ENCODE measurements at places on chromosomes 2 and 18.

- DNase-seq = no peak
These were observed 13.3 kb upstream of the REEP1 start for GRCh38 chr2:86350751-86351150.

DNA sequence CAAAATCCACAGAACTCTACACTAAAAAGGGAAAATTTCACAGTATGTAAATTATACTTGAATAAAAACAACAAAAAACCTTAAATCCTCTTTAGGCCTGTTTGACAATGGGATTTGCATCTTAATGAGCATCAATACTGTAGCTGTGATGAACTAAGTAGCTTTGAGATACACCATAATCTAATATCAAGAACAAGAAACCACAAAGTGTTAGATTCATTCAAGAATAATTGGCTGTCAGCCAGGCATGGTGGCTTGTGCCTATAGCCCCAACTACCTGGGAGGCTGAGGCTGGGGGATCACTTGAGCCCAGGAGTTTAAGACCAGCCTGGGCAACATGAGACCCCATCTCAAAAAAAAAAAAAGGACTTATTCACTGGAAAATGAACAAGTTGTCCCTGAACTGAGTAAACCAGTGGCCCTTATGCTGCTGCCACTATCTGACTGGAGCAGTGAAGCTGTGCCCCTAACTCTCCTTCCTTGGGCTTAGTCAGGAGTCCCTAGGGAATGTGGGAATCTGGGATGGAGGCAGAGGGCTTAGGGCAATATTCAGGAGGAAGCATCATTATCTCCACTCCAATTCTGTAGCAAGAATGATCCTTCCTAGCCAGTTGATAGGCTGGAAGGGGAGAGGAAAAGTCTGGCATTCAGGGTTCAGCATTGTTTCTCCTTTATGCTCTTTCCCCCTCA is 88.5 kb downstream of the PRKCE start:
- peak; percentile 1 for DNase-seq

- DNase-seq = no peak
These were observed 813.7 kb upstream of the ACVR2A start for GRCh38 chr2:147030966-147031720.

GRCh38 chr2:98356729-98357128 is 10.5 kb downstream of the CNGA3 start:
- peak; percentile 67 for DNase-seq

- peak; percentile 88 for DNase-seq
These were observed 1.8 kb downstream of the MYO5B start for GRCh38 chr18:50192995-50193795.

- no peak for DNase-seq
These were observed 97.2 kb upstream of the LPIN2 start for GRCh38 chr18:3110034-3110752.

DNA sequence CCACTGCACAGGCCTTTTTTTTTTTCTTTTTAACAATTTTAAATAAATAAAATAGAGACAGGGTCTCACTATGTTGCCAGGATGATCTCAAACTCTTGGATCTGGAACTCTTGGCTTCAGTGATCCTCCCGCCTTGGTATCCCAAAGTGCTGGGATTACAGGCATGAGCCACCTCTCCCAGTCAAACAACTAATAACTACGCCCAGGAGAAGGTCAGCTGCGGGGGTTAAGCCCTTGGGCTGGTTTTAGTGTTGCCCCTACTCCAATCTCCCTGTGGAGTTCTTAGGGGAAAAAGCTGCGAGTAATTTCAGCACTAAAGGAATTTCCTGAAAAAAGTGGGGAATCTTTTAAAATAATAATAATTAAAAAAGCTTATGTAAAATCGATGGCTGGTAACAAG is 96.4 kb upstream of the XPO1 start:
- no peak for DNase-seq

GRCh38 chr18:7492385-7492784 is 74.7 kb upstream of the PTPRM start:
- DNase-seq = peak; percentile 21

DNA sequence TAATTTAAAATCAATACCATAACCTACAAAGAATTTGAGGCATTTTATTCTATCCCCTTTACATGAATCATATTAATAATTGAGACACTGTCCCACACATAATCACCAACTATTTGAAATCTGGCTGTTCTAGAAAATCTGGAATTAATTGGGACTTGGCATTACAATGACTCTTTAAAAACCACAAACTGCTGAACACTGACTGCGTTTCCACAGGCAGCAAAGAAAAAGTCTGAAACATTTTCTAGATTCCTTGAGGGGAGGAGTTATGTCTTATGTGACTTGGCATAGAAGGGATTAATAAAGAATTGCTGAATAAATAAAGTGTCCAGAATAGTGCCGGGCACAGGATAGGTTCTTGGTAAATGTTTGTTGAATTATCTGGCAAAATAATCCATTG is 61.4 kb downstream of the GPR39 start:
- no peak for DNase-seq

GRCh38 chr2:9334761-9335160 is 88.6 kb downstream of the ITGB1BP1 start:
- DNase-seq = no peak

DNA sequence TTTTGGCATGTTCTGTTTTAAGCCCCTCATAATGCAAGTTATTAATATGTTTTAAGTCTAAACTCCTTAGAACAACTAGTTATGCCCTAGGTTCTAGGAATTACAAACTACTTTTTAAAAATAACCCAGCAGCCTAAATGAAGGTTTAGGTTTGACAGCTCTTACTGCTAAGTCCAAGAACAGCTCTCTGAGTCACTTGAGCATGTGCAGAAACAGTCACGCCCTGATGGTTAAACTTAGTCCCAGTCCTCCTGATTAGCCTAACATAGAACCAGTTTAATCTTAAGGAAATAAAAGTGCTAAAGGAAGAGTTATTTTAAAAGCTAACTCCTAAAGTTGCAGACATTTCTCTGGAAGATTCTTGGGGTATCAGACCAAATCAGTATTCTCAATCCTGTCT is 72.5 kb downstream of the RMDN2 start:
- DNase-seq = no peak

- DNase-seq = peak; percentile 72
These were observed 220.8 kb downstream of the GULP1 start for GRCh38 chr2:188512456-188512855.

- peak; percentile 31 for DNase-seq
These were observed 119.5 kb downstream of the NUP35 start for GRCh38 chr2:183243758-183244157.

DNA sequence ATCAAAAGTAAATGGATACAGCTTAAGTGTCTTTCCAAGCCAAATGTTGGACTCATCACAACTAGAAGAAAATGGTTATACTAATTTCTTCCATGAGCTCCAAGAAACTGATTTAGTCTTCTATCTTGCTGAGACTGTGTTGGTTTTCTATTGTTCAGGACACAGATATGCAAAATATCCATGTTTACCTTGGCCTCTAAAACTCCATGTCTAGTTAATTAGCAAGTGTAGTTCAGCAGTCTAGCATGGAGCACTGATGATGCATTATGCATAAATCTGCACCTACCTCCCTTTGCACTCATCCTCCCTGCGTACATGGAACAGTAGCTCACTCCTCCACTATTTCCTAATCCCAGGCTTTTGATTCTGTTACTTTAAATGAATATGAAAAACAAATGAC is 731.4 kb upstream of the CHAC2 start:
- no peak for DNase-seq

GRCh38 chr2:85660725-85661124 is 7.3 kb downstream of the SFTPB start:
- DNase-seq = no peak

- no peak for DNase-seq
These were observed 173.1 kb downstream of the FTCDNL1 start for GRCh38 chr2:199677881-199678280.

DNA sequence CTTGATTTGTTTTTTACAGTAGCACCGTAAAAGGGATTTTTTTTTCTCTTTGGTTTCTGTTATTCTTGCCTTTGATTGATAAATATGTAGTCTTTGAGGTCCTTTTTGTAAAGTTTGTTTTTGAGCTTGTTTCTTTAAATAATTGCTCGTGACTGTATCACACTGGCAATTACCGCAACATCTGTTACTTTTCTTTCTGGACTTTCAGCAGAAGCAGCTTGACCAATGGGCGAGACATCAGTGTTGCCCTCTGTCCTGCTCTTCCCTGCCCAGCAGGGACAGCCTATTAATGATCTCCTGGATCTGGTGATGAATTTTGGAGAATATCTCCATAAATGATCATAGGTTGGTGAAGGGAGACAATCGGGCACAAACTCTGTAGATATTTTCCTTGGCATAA is 74.9 kb downstream of the TDRD15 start:
- no peak for DNase-seq

DNA sequence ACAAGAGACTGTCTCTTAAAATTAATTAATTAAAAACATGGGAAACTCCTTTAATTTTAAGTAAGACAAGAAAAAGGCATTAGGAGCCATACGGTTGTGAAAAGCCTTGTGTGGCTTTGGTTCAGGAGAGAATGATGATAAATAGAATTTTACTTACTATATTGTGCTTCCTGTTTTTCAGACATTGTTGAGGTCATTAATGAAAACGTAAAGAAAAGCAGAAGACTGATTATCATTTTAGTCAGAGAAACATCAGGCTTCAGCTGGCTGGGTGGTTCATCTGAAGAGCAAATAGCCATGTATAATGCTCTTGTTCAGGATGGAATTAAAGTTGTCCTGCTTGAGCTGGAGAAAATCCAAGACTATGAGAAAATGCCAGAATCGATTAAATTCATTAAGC is 10.7 kb upstream of the IL1RL2 start:
- DNase-seq = no peak

GRCh38 chr2:10159581-10160131 is 37.1 kb downstream of the RRM2 start:
- DNase-seq = no peak

GRCh38 chr2:238861766-238862315 is 14.0 kb downstream of the TWIST2 start:
- DNase-seq = no peak

DNA sequence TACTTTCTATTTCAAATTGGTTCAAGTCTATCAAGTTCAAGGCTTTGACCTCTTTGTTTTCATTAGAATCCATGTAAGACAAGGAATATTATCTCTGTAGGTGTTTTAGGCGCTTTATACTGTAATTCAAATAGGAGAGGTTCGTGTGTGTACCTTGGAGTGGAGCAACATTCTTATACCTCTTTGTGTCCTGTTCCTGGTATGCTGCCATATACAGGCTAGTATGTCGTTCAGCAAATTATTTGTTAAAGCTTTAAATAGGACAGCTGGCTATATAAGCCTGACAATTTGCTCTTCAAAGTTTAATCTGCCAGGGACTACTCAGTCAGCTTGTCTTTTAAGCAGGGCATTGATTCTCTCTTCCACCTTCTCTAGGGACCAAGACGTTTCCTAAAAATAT is 31.1 kb upstream of the SPAG16 start:
- DNase-seq = no peak

- DNase-seq = peak; percentile 50
These were observed 120.7 kb downstream of the INHBB start for GRCh38 chr2:120466704-120467054.

- no peak for DNase-seq
These were observed 32.4 kb upstream of the IL1R1 start for GRCh38 chr2:102110171-102110570.

GRCh38 chr2:151051574-151052220 is 210.0 kb downstream of the RBM43 start:
- peak; percentile 40 for DNase-seq

DNA sequence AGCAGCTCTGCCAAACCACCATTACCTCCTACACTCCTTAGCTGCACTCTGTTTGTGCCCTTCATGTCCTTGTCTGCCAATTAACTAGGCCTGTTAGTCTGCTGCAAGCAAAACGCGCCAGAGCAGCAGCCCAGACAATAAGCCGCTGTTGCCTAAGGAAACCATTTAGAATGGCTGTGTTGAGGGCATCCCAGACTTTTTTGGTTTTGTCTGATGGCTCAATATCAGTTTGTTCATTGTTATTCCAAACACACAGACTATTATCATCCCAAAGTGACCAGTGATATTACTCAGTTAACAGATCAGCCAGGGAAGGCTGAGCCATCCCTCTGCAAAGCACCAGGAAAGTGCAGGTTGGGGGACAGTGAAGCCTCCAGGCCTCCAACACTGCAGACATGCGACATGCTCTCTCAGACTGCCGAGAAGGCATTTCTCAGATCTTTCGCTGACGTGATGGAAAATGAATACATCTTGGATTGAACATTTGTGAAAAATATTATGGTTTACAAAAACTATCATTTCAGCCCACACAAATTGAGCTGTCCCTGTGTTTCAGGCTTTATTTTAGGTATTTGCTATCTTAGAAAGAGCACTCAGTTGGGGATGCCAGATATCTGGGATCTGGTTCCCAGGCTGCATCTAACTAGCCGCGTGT is 182.0 kb upstream of the HNRNPA3 start:
- DNase-seq = peak; percentile 56

- no peak for DNase-seq
These were observed 206.1 kb upstream of the HDAC4 start for GRCh38 chr2:239606741-239607516.

DNA sequence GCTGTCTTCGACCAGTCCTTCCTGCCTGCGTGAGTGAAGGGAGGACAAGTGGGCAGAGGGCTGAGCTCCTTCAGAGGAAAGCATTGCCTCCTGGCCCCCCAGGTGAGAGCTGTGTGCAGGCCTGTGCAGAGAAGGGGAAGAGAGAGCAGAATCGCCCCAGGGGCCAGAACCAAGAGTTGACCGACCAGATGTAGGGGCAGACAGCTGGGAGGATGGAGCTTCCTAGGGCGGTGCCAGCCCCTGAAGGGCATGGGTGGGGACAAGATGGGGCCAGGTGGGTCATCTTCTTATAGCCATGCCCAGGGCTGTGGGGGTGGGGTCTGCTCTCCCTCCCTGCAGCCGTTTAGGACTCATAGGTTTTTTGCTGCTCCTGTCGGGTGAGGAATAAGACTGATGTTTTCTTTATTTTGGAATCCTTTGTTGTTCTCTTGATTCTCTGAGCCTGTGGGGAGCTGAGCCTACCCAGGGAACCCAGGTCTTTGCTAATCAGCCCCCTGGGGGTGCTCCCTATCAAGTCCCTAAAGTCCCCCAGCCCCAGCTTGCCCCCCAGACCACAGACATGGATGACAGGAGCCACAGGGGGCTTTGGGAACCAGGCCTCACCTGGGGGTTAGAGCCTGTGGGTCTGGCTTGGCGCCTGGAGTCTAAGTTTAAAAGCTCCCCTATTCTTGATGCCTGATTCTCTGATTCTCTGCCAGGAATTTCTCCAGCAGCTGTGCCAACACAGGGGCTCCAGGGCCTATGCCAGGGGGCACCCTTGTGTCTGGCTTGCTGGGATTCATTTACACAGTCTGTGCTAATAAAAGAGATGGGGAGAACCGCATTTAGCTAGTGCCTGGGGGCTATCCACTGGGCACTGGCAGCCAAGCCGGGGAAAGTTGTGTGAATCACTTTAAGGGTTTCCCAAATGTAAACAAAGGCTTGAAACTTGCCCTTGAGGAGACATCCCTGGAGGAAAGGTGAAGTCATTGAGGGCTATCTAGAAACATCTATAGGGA is 9.3 kb upstream of the EFHD1 start:
- DNase-seq = peak; percentile 94

GRCh38 chr18:46639386-46639785 is 17.6 kb downstream of the LOXHD1 start:
- no peak for DNase-seq

Data from NCI-H69 (cell line).